KBM-7 (cell line): ENCODE measurements at places on chromosomes 3 and 15.
A peak's percentile ranks its signal among the peaks of the same experiment; 100 is the strongest.

GRCh38 chr3:40770061-40770460, 245.3 kb downstream of the ZNF621 start:
- peak; percentile 5 for DNase-seq

DNA sequence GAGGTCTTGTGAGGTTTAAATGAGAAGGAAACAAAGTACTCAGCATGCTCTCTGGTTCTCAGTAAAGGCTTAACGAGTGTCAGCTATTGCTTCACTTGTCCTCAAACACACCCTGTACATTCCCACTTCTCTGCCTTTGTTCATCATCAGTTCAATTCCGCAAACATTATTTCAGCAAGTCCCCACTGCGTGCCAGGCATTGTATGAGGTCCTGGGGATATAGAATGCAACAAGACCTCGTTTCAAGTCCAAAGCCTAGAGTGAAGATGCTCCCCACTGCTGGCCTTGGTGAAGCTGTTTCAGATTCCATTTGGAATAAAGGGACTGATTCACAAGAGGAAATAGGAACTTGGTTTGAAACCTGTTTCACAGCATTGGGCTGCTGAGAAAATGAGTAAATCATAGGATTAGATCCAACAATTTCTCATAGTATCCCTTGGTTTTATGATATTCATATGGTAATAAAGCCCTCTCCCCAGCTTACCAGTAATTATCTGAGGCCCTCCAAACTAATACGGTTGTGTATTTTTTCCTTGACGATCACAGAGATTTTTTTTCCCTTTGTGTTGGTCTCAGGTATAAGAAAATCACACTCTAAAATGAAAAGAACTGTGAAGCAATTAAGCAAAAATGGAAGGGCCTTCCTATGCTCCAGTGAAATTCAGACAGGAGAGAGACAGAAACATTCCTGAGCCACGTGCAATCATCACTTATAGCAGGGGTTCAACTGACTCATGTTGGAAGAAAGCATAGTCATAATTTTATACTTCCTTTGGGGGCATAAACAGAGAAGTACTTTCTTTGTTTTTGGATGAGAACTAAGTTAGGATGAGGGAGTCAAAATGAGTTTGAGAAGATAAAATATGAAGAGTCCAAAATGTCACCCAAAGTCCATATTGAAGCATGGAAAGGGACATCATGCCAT, 258.6 kb downstream of the RORA start:
- no peak for DNase-seq

DNA sequence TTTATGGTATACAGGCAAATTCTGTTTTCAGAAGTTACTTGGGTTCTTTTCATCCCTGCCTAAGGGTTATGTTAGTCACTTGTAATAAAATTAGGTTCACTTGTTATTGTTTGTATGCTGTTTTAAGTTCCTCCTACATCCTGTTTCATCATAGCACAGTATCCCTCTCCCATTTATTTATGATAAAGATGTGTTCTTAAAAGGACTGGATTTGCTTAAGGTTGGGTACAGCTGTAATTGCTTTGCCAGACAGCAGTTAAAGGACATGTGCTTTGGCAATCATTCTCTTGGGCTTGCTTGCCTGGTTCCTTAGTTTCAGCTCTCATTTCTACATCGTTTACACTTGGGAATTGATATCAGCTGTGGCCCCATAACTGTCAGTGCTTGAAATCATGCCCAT, 11.7 kb downstream of the ATP2C1 start:
- DNase-seq, result no peak

DNA sequence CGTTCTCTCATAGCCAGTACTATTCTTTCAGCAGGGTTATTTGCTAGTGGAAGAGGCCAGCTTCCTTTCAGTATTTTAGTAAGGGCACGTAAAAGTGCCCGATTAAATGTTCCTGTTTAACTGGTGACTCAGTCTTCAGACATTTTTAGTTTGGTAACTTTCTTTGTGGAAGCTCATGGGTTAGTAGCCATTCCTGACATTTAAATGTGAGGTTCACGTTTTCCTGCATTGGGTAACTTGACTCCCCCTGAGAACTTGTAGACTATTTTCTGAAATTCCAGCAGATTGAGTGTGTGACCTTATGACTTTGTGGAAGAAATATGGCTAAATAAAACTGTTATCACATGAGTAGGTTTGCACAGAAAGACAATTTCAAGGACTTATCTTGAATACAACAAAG, 16.9 kb downstream of the ABHD2 start:
- no peak for DNase-seq

- DNase-seq, result no peak
These were observed 574.0 kb downstream of the NTRK3 start for GRCh38 chr15:87682527-87682926.

GRCh38 chr3:25817107-25817506, 27.2 kb downstream of the OXSM start:
- DNase-seq, result no peak

GRCh38 chr15:42632105-42632675, 56.8 kb downstream of the STARD9 start:
- DNase-seq, result peak; percentile 80

DNA sequence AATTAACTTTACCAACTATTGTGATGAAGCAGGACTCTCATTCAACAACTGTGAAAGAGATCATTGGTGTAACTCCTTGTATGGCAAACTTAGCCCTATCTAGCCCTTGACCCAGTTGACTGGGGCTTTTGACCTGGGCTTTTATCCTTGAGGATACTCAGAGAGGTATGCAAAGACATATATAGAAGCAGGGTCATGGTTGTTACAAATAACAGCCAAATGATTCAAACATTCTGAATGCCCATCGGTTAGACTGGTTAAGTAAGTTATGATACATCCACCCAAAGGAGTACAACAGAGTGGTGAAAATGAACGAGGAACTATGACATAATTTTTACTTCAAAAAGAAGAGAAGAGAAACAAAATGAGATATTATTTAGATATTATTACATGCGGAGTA, 38.2 kb upstream of the ALDH1A3 start:
- DNase-seq, result no peak

DNA sequence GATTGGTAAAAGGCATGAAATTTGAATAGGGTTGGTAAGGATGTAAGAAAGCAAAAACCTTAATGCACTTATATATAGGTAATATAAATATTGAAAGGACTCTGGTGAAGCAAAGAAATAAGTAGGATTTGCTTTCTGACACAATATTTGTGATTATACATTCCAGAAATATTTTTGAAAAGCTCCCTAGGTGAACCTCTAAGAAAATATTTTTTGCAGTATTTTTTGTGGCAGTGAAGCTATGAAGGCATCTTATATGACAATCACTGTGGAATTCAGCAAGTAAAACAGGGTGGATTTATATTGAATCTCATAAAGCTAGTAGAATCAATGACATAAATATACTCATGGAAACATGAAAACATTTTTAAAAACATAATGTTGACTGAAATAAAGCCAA, 119.6 kb upstream of the EPHA3 start:
- no peak for DNase-seq

DNA sequence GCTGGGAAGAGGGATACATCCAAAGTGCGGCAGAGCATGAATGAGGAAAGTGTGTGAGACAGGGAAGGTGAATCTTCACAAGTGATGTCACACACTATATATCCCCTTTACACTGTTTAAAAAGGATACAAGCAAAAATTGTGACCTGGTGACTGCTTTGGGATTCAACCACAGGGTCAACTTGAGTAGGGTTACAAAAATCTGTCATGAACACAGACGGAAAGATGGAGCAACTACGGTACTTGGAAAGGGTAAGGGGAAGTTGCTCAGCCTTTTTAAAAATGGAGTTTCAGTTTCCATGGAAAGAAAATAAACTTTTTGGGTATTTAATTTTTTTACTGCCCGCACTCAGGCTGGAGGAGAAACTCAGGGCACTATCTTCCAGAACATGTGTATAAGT, 60.3 kb downstream of the B3GNT5 start:
- no peak for DNase-seq

DNA sequence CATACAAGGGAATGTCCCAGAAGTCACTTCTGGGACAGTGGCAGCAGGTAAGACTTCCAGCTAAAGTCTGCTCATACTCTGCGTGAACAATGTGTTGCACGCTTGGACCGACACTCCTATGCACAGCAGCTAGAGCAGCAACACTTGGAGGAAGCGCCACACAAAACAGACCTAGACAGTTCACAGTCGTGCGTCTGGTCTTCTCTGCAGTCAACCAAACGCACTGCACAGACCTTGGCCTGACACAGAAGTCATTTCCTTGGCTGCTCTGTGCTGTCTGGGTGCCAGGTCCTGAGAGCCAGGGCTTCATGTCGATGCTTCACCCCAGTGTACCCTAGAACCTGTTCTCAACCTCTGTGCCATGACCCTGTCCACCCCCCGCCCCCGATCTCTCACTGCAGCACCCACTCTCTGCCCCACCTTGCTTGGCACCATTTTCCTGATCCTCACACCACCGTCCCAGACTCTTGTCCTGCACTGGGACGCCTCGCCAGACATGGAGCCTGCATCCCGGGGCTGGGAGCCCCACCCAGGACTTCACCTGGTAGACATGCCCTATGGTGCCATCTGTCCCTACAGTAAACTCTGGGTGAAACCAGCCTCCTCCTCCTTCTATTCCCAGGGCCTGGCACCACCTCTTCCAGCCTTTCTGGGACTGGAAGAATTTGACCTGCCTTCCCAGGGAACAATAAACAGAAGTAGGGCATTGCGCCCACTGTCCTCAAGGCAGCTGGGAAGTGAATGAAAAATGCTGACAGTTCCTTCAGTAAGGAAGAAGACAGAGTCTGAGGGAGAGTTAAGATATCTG, 3.1 kb downstream of the ATP10A start:
- no peak for DNase-seq

DNA sequence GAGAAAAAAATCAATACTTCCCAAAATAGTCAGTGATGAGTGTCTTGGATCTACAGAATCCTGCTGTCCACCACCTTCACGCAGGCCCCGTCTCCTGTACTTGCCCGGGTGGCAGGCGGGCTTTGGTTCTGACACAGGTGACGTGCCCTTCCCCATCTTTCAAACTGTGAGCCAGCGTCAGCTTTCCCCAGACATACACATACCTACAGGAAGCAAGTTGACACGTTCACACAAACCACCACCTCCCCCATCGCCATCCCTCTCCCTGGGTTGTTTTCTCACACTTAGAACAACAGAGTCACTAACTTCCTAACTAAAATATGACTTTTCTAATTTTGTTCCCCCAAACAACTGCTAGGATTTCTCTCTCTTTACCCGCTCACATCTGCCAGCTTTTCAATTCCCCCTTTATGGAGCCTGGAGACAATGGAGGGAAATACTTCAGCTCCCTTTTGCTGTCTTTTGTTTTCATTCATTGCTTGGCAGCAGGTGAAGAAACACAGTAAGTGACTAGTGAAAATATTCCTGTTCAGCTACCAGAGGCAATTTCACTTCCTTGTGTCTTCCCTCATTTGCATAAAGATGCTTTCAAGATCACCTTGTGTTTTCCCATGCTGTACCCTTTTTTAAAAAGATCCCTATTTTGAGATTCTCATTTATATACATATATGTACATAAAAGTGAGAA, 248.3 kb downstream of the SLCO3A1 start:
- DNase-seq, result no peak

DNA sequence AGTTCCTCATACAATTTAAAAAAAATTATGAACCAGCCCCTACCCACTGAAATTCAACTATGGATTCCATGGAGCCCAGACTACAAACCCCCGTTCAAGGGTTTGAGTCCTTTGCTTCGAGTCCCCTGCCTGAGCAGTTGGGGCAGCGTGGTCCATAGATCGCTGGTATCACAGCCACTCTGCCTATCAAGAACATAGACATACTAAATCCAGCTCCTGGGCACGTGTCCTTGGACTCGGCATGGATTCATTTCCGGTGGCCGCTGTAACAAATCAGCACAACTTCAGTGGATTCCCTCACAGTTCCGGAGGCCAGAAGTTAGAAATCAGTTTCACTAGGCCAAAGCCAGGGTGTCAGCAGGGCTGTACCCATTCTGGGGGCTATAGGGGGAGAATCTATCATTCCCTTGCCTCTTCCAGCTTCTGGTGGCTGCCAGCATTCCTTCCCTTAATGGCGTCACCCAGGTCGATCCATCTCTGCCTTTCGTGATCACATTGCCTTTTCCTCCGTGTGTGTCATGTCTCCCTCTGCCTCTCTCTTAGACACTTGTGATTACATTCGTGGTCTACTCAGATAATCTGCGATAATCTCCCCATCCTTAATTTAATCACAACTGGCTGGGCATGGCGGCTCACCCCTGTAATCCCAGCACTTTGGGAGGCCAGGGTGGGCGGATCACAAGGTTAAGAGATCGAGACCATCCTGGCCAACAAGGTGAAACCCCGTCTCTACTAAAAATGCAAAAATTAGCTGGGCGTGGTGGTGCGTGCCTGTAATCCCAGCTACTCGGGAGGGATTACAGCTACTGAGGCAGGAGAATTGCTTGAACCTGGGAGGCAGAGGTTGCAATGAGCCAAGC, 4.6 kb upstream of the TMEM44 start:
- DNase-seq, result no peak

- DNase-seq, result no peak
These were observed 14.9 kb downstream of the CBLB start for GRCh38 chr3:105853801-105854432.

- no peak for DNase-seq
These were observed 27.3 kb downstream of the ENTPD3 start for GRCh38 chr3:40414270-40414669.

DNA sequence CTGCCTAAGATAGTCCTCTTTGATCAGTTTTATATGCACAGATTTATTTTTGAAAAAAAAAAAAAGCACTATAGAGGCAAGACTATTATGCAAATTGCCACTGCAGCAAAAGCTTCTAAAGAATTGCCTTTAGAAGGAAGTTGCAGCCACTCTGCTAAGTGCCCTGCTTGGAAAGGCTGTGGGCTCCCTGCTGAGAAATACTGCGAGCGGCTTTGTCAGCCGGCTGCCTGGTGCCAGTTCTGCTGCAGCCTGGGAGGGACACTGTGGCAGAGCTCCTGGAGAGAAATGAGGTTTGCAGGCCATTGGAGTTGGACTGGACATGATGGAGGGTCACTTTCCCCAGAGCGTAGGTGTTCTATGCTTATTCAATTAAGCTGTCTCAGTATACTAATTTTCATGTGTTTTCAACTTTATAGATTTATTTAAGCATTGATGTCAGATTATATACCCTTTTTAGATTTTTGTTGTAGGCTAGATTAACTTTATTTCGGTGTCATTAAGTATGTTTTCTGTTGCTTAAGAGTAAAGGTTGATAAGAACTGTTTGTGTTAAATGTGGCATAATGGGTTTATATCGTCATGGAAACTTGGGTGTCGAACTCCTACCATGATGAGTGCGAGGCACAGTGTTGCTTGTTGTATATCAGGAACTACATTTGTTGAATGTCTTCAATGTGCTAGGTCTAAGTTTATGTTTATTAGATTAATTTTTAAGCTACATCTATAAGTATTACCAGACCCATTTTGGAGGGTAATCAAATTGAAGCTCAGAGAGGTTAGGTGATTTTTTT, 6.6 kb downstream of the MAP2K5 start:
- peak; percentile 87 for DNase-seq

GRCh38 chr15:77762747-77763355, 130.1 kb upstream of the LINGO1 start:
- no peak for DNase-seq

DNA sequence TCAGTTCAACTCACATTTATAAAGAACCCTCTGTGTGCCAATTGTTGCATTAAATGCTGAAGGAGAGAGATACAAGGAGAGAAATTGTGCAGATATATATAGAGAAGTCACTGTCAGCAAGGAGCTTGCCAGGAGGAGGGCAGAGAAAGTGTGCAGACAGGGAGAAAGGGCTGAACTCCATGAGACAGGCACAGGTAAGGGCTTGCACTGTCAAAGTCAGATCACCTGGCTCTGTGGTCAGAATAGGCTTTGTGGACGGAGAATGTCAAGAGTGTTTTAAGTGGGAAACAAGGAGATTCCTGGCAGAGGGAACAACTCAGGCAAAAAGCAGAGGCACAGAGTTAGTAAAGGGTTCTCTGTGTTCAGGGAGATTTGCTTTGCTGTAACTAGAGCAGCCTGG, 303.0 kb upstream of the TPRG1 start:
- no peak for DNase-seq

- no peak for DNase-seq
These were observed 12.5 kb upstream of the BFSP2 start for GRCh38 chr3:133387341-133387740.
